Femur (tissue), 1 donor: ENCODE measurements at places on chromosomes 7 and 10.

DNA sequence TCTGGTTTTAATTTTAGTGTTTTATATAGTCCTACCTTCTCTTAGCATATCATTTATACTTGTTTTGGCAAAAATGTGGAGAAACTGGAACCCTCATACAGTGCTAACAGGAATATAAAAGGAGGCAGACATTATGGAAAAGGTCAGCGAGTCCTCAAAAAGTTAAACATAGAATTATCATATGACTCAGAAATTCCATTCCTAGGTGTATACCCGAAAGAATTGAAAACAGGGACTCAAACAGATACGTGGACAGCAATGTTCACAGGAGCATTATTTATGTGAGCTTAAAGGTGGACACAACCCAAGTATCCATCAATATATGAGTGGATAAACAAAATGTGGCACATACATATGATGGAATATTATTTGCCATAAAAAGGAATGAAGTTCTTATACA, 51.5 kb downstream of the VAX1 start:
- DNase-seq: no peak

DNA sequence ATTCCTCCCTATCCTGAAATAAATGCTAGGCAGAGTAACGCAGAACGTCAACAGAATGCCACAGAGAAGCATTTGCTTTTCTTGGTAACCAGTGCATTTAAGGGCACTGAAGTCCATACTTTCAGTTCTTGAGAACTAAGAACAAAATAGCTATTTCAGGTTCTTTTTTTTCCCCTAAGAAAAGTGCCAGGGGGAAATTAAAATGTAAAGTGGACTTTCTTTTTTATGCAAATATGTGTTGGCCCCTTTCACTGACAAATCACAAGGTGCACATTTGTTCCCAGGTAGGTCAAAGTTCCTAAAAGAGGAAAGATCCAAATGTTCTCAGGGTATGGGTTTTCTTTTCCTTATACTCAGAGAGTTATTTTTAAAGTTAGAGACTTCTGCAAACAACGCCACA, 151.5 kb downstream of the HPSE2 start:
- no peak for DNase-seq

DNA sequence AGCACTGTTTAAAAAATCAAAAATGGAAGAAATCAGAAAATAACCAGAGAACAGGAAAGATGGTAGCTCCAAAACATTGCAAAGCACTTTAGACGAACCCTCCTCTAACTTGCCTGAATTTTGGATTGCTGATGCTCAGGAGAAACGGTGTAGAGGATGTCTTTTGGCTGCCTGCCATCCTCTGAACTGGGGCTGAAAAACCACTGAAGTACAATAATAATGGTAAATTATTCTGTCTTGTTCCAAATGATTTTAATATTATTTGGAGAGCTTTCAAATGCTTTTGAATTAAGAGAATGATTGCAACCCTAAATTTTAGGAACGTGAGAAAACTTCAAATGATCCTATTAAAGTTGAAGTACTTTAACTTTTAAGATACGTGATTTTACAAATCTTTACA, 167.3 kb upstream of the SLC13A1 start:
- DNase-seq: no peak

- no peak for DNase-seq
Measured at GRCh38 chr7:137755846-137756651, 90.7 kb downstream of the DGKI start.

- DNase-seq: no peak
Measured at GRCh38 chr10:8705415-8705814, 650.9 kb downstream of the GATA3 start.

- DNase-seq: no peak
Measured at GRCh38 chr7:117445206-117445605, 17.9 kb upstream of the ASZ1 start.

DNA sequence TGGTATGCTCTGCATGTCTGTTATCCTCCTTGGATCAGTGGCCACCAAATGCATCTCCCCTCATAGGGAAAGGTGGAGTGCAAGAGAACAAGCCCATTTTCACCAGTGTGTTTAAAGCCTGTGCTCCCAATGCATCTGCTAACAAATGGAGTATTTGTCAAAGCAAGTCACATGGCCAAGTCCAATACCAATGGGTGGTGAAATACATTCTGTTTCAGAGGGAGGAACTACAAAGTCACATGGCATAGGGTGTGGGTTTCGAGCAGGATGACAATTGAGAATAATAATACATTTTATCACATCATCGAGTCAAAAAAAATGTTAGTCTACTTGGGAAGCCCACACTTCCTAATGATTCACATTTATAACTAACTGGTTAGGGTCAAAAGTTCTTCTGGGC, 62.7 kb downstream of the SUGCT start:
- no peak for DNase-seq

- no peak for DNase-seq
Measured at GRCh38 chr7:68833422-68833821, 764.9 kb upstream of the AUTS2 start.

GRCh38 chr7:65397730-65398142, 24.1 kb downstream of the ZNF92 start:
- no peak for DNase-seq

DNA sequence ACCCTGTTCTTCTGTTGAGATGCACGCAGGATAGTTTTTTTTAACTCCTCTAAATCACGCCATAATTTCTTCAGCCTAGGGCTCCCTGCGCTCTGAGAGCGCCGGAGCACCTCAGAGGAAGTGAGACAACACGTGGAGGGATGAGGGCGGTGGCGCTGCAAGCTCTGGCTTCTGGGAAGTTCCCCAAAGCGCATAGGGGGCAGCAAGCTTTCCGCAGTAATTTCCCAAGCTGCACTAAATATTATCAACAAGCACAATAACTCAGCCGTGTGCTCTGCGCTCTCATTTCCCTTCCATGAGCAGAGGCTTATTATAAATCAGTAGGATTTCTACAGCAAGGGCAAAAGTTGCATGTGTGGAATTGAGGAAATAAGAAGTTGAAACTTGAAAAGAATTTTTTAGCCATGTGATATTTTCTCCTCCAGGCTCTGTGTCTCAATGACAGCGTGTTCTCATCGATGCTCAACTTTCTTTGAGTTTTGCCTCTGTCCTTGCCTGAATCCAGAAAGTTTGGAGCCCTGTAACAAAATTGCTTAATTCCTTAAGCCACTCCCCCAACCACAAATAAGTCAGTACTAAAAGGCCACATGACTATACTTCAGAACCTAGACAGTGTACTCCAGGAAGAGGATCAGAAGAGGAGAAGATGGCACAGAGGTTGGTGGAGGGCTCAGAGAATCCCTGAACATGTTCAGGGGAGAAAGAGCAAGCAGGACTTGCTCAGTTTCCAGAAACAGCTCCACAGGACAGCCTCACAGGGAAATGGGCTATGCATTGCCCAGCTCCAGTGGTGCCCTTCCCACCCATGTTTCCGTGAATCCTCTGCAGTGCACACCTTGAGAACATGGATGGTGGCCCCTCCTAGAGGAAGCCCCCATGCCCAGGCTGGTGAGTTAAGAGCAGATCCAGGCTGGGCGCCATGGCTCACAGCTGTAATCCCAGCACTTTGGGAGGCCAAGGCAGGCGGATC, 221.5 kb upstream of the GHITM start:
- DNase-seq: peak; percentile 28

DNA sequence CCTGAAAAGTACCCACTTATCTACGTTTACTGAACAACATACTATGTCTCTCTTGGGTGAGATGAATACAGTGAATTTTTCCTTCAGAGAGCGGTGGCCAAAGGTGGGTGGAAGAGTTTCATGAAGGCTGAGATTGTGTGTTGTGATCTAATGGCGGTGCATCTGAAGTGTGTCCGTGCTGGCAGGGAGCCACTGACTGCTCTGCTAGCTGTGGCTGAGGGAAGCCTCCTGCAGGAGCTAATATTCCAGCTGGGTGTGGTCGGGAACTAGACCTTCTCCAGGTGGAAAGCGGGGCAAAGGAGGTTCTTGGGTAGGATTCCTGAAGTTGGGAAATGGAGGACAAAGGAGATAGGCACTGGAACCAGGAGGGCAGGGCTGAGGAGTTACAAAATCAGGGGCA, 69.2 kb upstream of the GRB10 start:
- no peak for DNase-seq

DNA sequence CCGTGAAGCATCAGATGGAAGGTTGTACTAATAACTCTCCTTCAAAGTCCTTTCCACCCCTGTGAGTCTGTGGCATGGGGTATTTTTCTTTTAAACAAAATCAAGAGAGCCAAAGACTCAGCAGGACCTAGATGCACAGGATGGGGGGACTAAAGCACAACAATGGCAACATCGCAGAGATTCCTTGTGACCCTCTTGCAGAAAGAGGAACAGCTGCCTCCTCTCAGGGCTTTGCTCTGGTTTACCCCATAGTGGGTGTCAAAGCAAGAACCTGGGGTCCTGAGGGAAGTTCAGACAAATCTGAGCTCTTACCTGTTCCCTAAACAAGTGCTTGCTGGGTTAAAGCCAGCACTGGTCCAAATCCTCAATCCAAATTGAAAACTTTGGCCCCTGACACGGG, 39.2 kb downstream of the FGF8 start:
- no peak for DNase-seq

DNA sequence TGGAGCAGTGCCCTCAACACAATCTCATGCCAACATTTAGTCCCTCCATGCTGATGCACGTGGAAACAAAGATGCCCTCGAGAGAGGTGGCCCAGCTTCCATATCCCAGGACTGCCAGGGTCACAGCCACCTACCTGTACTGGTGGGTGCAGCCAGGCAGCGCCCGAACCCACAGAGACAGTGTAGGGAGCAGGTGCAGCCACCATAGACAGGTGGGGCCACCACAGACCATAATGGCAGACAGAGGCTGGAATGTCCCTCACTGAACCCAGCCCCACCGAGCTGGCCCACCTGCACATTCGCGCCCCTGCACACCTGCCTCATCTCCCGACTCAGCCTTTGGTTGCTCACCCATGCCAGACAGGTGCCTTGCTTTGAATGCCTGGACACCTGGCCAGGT, 18.3 kb upstream of the CPXM2 start:
- DNase-seq: no peak

DNA sequence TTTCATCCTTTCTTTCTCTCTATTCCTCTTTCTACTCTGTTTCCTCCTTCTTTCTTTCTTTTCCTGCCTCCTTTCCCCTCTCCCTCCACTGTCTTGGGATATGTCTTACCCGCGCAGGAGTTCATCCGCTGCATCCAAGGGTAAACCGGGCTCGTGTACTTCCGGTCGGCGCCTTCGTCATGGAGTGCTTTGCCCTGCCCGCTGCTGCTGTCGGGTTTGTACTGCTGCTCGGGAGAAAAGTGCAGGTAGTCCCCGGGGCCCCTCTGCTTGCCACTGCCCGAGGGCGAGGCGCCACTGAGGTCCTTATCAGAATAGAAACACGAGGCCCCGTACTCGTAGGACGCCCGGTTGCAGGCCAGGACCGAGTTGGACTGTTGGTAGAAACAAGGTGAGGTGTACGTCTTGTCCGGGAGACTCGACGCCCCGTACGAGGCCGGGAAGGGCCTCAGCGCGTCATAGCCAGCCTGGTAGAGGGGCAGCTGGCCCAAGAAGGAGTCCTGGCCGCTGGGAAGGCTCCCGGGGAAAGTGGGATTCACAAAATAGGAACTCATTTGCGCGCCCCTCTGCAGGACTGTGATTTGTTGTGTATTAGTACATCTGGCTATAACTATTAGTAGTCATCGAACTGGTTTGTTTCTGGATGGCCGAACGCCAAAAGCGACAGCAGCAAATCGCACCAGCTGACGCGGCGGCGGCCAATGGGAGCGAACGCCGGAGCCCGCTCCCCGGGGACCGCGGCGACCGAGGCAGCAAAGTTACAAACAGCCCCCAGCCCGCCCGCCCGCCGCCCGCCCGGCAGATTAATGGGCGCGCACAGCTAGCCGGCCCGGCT, at the start of gene HOXA6:
HOXA6 (minus strand) TSS at position 576 of the 832 bp plus-strand sequence; CDS start at position 551, 25 bp downstream.
- peak; percentile 77 for DNase-seq

DNA sequence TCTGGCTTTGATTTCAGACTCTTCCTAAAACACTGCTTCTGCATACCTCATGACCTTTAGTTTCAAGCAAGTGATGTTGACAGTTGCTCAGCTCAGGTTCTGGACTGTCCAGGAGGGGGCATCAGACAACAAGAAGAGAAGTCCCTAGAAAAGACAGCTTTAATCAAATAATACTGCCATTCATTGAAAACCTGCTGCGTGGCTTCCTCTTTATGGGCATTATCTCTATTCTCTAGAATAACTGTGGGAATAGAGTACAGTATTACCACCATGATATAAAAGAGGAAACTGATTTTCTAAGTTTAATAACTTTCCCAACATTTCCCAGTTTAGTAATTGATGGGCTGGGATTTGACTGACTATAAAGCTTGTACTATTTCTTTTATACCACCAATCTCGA, 170.4 kb downstream of the SNX13 start:
- peak; percentile 66 for DNase-seq

DNA sequence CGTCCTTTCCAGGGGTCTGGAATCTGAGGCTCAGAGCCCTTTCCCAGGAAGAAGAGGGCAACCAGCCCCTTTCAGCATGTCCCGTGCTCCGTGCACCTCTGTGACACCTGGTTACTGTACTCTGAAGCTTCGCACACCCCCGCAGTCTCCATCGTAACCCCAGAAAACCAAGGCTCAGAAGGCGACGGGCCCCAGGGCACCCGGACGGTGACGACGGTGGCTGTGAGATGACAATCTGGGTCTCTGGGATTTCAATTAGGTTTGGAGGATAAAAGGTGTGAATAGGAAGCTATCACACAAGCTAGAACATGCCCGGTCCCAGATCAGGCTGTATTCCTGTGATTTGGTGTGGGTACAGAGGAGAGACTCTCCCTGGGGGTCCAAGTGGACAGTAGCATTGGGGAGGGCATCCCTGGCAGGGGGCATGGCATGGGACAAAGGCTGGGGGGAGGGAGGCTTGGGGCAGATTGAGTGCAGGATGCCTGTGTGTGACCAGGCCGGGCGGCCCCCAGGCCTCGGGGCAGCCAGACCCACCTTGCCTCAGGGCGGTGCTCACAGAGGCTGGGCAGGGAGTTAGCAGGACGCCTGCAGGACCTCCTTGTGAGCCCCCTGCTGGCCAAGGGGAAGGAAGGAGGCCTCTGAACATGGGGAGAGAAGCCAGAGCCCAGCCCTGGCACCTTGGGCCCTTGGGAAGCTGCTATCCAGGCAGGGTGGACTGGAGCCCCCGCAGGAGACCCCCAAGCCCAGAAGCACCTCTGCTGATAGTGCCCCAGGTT, 23.4 kb upstream of the PSMG3 start:
- no peak for DNase-seq

DNA sequence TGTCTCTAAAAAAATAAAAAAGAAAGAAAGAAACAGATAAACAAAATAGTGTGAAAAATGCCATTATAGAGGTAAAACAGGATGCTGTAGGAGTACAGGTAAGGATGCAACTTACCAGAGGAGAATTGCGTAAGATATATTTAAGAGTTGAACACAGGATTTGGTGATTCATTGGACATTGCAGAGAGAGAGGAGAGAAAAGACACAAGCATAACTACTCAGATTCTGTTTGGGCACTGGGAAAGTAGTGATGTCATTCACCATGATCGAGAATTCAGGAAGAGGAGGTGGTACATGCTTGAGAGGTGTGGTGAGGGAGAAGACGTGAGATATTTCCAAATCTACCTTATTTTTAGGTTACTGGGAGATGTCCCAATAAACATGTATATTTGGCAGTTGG, 97.6 kb downstream of the AASS start:
- no peak for DNase-seq
